Mammary epithelial cell (primary cell): ENCODE measurements at places on chromosomes 3 and 15. TPM values are rescaled to one million over a fixed set of nuclear protein-coding genes. Genes with fewer than 3 reads are reported as not detected.
A peak's percentile ranks its signal among the peaks of the same experiment; 100 is the strongest.

DNA sequence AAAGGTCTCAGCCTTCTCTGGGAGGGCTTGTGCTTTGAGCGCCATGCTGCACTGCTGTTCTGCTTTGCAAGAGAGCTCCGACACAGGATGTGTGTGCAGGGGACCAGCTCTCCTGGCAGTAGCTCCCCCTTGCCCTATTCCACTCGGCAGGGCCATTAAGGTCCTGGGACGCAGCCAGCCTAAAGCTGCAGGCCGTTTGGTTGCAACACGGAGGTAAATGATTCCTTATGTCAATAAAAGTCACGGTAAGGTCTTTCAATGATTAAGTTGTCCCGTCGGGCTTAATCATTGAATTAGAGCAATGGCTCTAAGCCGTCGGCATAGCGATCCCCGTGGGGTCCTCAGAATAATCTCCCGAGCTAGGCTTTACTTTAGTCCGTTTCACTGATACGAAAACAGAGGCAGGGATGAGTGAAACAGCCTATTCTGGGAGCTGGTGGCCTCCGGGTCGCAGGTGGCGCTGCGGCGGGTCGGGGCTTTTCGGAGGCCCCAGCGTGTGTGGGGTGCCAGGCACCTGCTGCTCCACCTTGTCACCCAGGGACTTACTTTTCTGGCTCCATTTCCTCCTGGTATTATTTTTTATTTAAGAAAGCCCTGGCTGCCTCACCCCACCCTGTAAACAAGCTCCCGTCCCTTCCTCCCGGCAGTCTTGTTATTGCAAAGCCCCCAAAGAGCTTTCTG, 525.2 kb downstream of the OCA2 start:
- DNase-seq = no peak

DNA sequence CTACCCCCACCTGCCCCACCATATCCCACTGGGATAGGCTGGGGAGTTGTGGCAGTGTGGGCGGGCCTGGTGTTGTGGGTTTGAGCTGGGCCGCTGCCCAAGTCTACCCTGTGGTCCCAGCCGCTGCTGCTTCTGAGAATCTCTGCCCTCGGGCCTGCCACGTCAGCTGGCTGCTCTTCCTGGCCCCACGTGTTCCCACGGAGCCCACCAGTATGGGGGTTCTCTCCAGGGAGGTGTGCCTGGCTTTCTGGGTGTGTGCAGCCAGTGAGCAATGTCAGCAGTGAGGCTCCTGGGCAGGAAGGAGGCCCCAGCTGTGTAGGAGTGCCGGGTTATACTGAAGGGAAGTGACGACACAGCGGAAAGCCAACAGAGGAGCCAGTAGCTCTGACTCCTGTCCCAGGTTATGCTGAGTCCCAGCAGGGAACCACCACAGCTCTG, 10.5 kb downstream of the GNAI2 start:
- DNase-seq = peak; percentile 99

- peak; percentile 30 for DNase-seq
Observed at GRCh38 chr3:48459331-48459730, 12.8 kb downstream of the ATRIP start.

GRCh38 chr3:115321400-115321805, 174.3 kb upstream of the ZBTB20 start:
- peak; percentile 51 for DNase-seq

DNA sequence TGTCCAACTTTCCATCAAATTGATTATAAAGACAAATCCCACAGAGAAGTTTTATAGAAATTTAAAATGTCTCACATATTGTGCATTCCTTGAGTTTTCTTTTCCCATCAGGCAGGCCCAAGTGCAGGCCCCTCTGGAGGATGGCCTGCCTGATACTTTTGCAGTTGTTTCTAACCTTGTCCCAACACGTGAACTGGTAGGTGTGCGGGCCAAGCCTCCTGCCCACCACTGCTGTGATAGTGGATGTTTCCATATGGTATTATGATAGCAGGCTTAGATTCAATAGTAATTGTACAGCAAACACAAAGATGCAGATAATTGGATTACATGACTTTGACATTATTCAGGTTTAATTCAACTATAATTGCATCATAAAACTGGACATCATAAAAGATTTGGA, 1.4 kb downstream of the P2RY12 start:
- no peak for DNase-seq

DNA sequence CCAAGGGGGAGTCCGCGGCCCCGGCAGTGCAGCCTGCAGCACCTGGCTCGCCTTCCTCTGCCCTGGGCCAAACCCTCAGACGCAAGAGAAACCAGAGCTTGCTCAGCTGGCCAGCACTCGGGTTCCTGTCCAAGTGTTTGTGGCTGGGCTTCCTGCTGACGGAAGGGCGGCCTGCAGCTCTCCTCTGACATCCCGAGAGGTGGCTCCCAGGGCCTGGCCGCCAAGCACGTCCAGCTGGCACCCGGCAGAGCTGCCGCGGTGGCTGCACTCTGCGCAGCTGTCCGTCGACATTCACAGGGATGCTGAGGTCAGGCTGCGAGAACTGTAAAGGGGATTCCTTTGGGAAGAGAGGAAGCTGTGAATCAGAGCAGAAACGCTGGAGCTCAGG, 85.6 kb downstream of the CPN2 start:
- peak; percentile 72 for DNase-seq

DNA sequence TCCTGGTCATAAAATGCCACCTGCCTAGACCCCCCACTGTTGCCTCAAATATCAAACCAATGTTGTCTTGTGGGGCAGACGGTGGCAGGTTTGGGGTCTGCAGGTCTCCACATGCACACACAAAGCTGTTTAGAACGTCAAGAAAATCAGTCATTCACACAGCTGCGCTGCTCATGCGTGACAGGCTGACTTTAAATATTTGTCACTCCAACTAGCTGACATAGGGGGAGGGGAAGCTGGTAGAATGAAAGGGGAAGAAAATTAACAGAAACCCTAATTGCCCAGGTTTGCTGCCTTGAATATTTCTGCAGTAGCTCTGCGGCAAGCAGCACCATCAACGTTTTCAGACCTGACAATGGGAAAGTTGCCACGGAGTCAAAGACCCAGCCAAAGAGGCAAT, 201.8 kb downstream of the ABHD5 start:
- no peak for DNase-seq

DNA sequence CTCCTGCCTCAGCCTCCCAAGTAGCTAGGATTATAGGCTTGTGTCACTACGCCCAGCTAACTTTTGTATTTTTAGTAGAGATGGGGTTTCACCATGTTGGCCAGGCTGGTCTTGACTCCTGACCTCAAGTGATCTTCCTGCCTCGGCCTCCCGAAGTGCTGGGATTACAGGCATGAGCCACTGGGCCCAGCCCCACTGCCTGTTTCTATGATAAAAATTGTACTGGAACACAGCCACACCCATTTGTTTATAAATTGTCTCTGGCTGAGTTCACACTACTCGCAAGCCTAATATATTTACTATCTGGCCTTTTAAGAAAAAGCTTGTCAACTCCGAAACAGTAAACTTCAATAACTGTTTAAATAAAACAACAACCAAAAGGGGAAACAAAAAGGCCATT, 309.4 kb upstream of the WNT5A start:
- no peak for DNase-seq

GRCh38 chr3:110349295-110349694, 722.3 kb upstream of the NECTIN3 start:
- DNase-seq = no peak

- DNase-seq = no peak
Observed at GRCh38 chr3:23594894-23595670, 210.7 kb upstream of the UBE2E1 start.

DNA sequence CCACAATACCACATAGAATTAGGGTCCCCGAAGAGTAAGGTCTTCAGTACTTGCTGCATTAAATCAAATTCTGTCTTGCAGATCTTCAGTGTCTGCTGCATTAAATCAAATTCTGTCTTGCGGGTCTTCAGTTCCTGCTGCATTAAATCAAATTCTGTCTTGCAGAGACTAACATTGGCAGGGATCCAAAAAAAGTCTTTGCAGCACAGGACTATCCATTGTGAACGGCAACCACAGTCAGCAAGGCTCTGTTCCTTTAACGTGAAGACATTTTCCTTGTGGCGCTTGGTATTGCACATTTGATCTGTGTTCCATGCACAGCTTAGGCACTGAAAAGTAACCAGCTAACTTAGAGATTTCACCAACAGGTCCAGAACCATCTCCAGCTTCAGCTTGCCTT, 46.8 kb upstream of the POMGNT2 start:
- no peak for DNase-seq

- peak; percentile 60 for DNase-seq
Observed at GRCh38 chr15:98658831-98659699, 10.7 kb downstream of the IGF1R start.

DNA sequence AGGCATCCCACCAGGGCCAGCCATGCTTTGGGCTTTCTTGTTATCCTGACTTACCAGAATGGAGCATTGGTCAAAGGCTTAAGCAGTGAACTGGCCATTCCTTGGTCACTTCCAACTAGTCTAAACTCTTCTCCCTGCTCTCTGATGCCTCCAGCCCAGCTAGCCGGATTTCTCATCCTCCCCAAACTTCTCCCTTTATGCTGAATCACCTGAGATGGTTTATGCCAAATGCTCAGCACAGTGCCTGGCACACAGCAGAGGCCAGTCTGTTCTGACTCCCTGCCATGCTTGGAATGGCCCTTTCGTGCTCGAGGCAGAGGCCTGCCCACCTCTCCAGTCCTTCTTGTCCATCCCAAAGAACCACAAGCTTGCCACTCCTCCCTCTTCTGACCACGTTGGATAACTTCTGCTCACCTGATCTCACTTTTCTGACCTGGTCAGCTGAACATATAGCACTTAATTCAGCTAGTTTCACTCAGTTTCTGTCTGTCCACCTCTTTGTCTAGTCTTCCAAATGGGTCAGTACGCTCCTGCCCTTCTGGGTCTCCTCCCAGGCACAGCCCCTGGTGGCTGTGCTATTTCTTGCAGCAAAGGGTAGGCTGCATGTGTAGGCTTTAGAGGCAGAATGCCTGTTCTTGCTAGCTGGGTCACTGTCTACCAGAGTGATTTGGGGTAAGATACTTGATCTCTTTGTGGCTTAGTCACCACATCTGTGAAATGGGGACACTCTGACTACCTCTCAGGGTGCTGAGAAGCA, 2.2 kb upstream of the RBP1 start:
- no peak for DNase-seq

DNA sequence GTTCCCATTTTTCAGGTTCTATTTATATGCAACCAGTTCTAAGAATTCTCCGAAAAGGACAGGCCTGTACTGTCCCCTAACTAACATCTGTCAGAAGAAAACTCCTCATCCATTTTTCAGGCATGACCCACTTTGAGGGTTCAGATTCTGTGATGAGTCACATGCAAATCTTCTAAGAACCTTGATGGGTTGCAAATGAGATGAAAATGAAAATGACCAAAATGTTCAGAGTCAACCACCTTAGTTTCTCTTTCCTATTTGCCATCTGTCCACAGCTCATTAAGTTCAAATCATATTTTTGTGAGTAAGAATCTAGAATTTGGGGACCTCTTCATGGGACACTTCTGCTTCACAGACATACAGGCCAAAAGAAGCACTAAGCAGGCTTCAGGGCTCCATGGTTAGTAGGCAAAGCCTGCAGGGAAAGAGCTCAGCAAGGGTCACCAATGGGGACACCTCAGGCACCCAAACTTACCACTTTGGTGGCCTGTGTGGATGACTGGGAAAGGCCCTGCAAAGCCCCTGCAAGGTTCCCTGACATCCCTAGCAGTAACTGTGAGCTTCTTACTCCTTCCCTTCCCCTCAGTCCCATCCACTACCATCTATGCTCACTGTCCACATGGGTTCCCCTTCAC, 122.0 kb downstream of the WDR76 start:
- DNase-seq = no peak

- no peak for DNase-seq
Observed at GRCh38 chr15:95352631-95353187, 977.8 kb upstream of the NR2F2 start.

GRCh38 chr15:66004618-66005262, 135.4 kb downstream of the RAB11A start:
- DNase-seq = peak; percentile 19

THSD4 gene
- 111 and 135 TPM in 2 replicates for total RNA-seq

GOLGA8T gene
- not detected in 2 replicates for total RNA-seq

WDR93 gene
- 0.17 TPM for total RNA-seq

TRIM42 gene
- total RNA-seq = not detected in 2 replicates

GOLGA6A gene
- total RNA-seq = not detected

THPO gene
- total RNA-seq = not detected in 2 replicates
